SJCRH30 (cell line): ENCODE measurements at places on chromosomes 2 and 18. TPM values are rescaled to one million over a fixed set of nuclear protein-coding genes. Genes with fewer than 3 reads are reported as not detected.

GRCh38 chr18:39806525-39806924 lies 2148.5 kb upstream of the PIK3C3 start:
- no peak for DNase-seq

DNA sequence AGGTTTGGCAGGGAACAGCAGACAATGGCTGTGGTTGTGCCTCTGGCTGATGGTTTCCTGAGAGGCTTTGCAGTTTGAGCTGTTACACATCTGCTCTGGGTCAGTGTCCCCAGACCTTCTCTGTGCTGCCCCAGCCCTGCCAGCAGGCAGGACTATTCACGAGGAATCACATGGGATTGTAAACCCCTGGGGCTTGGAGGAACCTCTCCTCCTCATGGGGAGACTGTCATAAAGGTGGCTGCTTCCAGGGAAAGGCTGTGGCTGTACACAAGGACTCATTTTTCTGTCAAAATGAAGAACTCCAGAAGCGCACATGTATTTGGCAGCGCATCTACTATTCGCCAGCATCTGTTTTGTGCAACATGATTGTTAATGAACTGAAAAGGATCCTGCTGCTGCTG lies 142.6 kb upstream of the CYP1B1 start:
- no peak for DNase-seq

GRCh38 chr2:29620890-29621289 lies 300.5 kb downstream of the ALK start:
- DNase-seq, result no peak

GRCh38 chr18:49861659-49862058 lies 48.3 kb upstream of the ACAA2 start:
- peak; percentile 28 for DNase-seq

DNA sequence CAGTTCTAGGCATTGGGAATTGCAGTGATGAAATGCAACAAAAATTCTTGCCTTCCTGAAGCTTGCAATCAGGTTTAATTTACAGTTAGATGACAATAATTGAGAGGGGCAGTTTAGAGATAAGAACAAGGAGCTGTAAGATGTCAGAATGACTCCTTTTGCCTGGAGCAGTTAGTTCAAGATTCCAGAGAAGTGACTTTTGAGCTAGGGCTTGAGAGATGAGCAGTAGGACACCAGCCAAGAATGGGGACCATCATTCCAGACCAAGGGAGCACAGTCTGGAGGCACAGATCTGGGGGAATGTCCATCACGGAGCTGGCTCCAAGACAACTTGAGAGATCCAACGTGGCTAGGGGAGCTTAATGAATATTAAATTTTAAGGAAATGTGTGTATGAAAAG lies 26.8 kb downstream of the CACNB4 start:
- no peak for DNase-seq

Gene SEMA4C
- total RNA-seq, result 41.3 and 49.4 TPM in 2 replicates

Gene CHRNA1
- 371 and 375 TPM in 2 replicates for total RNA-seq

Gene FIGN
- 7.2 and 7.3 TPM in 2 replicates for total RNA-seq
